ENCODE measurements at places on chromosomes 2 and 18.

DNA sequence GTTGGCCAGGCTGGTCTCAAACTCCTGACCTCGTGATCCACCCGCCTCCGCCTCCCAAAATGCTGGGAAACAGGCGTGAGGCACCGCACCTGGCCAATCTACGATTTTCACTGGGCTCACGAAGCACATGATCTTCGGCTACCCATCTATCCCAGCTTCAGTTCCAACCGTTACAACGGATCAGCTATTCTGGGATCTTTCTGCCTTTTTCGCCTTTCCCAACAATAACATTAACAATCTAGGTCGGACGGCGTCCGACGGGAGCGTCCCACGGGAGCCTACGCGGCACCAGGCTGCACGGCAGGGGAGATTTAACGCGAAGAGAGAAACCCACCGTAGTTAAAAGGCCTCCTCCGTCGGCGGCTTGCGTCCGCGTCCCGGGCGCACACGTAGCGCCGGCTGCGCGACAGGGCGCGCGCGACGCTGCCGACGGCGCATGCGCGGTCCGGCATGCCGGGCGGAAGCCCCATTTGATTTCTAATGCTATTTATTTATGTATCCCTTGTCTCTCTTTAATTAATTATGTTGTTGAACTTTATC, at the start of gene MSL3B:
Gene MSL3B (minus strand): TSS at position 394 of the 540 bp plus-strand sequence.
- peak; percentile 41 for DNase-seq

- no peak for DNase-seq
Observed at GRCh38 chr2:127400897-127401756, 13.4 kb upstream of the MAP3K2 start.

DNA sequence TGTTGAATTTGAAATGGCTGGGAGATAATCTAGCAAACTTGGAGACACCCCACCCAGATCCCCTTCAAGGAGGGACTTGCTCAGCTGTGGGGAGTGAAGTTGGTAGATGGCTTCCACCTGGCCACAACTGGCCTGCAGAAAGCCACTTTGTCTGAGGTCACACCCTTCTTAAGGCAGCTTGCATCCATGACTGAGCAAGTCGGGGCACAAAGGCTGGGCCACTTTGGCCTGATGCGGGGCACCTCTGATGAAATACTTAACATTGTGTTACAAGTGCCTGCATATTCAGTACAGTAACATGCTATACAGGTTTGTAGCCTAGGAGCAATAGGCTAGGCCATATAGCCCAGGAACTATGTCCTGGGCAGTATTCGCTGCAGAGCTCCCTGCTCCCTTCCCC, 13.4 kb upstream of the RPL37A start:
- no peak for DNase-seq

- no peak for DNase-seq
Observed at GRCh38 chr2:109129356-109129920, 433 bp downstream of the SH3RF3 start.

- DNase-seq: peak; percentile 80
Observed at GRCh38 chr2:221429741-221430491, 142.2 kb downstream of the EPHA4 start.

GRCh38 chr2:151978709-151979108, 120.1 kb downstream of the CACNB4 start:
- no peak for DNase-seq

DNA sequence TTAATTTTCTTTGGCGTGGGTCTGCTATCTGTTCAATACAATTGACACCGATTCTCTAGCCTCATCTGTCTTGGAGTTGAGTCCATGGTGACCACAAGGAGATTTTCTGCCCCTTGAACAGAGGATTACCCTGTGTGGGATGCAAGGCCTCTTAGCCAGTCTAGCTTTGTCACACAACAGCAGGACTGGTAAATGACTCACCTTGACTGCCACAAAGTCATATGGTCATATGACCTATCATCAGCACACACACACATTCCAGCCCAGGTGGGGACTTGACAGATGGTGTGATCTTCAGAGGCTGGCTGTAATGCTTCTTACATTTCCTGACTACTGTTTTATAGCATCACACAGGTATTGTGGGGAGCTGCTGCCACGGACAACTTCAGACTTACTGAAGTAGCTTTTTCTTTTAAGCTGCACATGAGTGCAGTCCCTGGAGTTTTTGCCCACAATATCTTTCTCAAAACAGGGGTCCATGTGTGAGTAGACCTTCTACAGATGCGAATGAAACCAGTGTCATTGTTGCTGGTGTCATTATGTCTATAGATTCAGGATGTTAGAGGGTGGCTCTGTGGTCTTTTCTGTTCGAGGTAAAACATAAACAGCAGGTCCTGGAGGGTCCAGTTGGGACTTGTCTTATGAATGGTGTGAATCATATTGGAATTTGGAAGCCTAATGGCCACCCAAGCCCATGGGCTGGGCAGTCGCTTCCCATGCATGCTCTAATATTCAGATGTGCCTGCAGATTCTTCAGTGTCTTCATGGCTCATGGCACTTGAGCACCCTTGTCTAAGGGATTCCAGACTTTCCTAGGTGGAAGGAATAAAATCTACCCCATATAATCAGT, 18.6 kb upstream of the ACOXL start:
- no peak for DNase-seq

Measured in NCI-H2029 treated with DMSO at 0.1 percent for 48 hours (cell line).